ENCODE measurements at places on chromosomes 7 and 10.
A peak's percentile ranks its signal among the peaks of the same experiment; 100 is the strongest.

DNA sequence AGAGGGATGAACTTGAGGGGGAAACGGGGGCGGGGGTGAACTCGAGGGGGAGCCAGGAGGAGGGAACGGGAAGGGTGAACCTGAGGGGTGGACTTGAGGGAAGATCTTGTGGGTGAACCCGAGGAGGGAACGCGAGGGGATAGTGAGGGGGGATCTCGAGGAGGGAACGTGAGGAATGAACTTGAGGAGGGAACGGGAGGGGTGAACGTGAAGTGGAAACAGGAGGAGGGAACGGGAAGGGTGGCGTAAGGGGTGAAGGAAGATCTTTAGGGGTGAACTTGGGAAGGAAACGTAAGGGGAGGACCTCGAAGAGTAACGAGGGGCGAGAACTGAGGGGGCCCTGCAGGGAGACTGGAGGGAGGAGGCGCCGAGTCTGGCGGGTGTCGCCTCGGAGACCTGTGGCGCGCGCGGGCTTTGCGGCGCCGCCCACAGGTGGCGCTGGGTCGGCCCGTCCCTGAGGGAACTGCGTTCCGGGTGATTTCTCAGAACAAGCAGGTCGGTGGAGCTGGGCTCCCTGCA is 651 bp downstream of the MYO3A start:
- no peak for DNase-seq

- no peak for DNase-seq
These were observed 570 bp downstream of the TBC1D12 start for GRCh38 chr10:94402843-94403379.

GRCh38 chr7:55013851-55014250 is 5.0 kb upstream of the EGFR start:
- DNase-seq, result no peak

DNA sequence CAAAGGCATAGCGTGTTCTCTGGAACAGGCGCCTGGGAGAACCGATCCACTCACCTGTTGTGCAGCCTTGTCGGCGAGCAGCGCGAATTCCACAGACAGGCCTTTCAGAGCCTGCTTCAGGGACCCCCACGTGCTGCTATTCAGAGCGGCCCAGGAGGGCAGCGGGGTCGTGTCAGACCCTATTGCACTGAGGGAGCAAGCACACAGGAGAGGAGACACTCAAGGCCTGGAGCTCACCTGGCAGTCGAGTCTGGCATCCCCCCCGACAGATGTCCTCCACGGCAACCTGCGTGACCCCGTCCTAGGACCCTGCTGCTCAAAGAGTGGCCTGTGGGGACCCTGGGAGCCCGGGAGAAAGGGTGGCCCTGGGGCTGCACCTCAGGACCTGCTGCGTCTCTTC is 21.1 kb downstream of the NUDT1 start:
- no peak for DNase-seq

GRCh38 chr7:1883031-1883761 is 213.1 kb downstream of the ELFN1 start:
- no peak for DNase-seq

GRCh38 chr7:112770051-112770450 is 20.1 kb downstream of the TMEM168 start:
- DNase-seq, result no peak

DNA sequence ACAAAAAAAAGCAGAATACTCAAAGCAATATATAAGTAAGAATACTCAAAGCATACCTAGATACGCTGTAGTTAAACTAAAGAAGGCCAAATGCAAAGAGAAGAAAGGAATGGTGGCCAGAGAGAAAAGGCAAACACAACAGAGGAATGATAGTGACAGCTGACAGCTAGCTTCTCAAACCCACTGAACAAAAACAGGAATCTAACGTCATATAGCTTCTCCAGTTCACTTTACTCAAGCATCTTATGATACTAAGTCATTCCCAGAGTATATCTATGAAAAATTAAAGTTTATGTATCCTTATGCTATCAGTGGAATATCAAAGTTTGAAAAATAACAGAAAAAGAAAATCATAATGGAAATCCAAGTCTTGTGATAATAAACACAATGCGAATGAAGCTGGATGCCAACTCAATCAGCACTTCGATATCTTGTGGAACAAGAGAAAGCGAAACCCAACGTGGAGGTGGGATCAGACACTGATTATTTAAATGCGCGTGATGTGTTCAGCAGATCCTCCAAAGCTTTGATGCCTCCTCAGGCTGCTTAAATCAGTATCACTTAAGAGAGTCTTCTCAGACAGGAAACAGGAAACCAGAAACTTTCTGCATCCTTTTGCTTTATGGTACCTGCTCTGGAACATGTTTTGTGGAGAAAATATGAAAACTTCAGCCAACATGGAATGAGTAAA is 102.8 kb downstream of the PIP4K2A start:
- peak; percentile 79 for DNase-seq

DNA sequence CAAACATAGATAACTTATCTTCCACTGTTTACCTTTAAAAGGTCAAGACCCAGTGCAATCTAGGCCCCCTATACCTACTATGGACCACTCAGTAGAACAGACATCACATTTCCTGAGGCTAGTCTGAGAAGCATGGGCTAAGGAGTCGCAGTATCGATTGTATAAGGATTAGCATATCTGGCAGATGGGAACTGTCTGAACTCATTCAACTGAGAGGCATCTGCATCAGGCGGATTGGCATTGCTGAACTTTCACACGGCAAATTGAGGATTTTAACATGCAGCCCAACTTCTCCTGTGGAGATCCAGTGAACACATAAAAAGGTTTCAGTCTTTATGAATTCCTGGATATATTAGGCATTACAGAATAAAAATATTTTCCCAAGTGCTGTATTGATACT is 89.1 kb upstream of the LRGUK start:
- no peak for DNase-seq

GRCh38 chr7:4144172-4144701 is 537.9 kb upstream of the FOXK1 start:
- DNase-seq, result no peak

DNA sequence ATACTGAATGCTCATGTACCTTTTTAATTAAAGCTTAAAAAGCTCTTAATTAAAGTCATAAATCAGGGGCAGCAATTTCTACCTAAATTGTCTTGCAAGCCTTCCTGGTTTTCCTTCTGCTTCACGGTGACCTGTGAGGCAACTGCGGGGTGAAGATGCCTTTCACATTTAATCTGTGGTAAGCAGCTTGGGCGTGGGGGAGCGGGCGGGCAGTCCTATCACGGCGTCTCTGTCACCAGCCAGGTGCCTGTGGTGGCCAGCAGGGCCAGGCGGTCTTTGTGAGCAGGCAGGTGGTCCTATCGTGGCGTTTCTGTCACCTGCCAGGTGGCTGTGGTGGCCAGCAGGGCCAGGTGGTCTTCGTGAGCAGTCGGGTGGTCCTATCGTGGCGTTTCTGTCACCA is 269.2 kb upstream of the PPP2R2D start:
- DNase-seq, result no peak

GRCh38 chr10:123621916-123622315 is 44.2 kb upstream of the GPR26 start:
- no peak for DNase-seq

- DNase-seq, result no peak
These were observed 117.9 kb downstream of the HIPK2 start for GRCh38 chr7:139659922-139660316.

DNA sequence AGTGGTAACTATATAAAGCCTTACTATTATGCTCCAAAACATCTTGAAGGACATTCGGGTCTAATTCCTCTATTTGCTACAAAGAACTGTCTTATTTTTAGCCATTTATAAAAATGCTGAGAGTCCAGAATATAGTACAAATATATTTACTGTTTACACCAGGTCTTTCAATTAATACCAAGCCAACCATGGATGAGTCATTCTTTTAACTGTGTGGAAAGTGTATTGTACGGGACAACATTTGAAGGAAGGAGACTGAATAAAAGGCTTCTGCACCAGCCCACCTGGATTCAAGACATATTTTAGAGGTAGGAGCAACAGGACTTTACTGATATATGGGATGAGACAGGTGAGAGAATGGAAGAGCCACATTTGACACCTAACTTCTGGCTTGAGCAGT is 35.4 kb downstream of the MASTL start:
- no peak for DNase-seq

GRCh38 chr7:154484406-154484805 is 432.2 kb downstream of the DPP6 start:
- DNase-seq, result no peak

- DNase-seq, result no peak
These were observed 83.0 kb upstream of the ATP6V0A4 start for GRCh38 chr7:138880881-138881578.

- DNase-seq, result no peak
These were observed 442.1 kb upstream of the NRP1 start for GRCh38 chr10:33776419-33777070.

DNA sequence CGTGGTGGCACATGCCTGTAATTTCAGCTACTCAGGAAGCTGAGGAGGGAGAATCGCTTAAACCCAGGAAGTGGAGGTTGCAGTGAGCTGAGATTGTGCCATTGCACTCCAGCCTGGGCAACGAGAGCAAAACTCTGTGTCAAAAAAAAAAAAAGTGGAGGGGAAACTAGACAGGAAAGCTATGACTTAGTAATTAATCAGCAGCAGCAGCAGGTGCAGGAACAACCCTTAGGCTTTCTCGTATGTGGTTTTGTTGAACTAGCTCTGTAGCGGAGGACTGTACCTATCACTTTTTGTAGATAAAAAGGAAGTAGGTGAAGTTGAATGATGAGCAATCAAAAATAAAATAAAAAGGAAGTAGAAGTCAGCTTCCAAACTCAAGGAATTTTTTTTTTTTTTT is 76.9 kb upstream of the KMT2C start:
- no peak for DNase-seq

GRCh38 chr7:28408105-28408959 is 4.0 kb upstream of the CREB5 start:
- DNase-seq, result peak; percentile 18

- no peak for DNase-seq
These were observed 48.8 kb upstream of the CHST15 start for GRCh38 chr10:124142006-124142739.

GRCh38 chr10:119940487-119940886 is 48.0 kb downstream of the SEC23IP start:
- no peak for DNase-seq

GRCh38 chr10:61592581-61592980 is 70.1 kb upstream of the CABCOCO1 start:
- DNase-seq, result no peak

DNA sequence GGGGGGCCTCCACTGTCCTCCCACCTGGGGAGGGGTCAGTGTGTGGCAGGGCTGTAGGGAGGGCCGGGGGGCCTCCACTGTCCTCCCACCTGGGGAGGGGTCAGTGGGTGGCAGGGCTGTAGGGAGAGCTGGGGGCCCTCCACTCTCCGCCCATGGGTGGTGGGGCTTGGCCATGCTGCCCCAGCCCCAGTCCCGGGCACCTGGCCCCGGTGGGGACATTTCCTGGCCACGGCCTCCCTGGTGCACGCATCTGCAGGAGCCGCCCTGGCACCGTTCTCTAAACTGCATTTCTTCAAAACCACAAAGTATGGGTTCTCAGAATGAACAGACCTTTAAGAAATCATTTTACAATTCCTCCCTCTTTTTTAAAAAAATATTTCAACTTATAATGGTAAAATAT is 89.3 kb upstream of the PDGFA start:
- peak; percentile 12 for DNase-seq

- no peak for DNase-seq
These were observed 1.9 kb downstream of the PLA2G12B start for GRCh38 chr10:72952642-72953158.

- no peak for DNase-seq
These were observed 155.5 kb downstream of the SPAG6 start for GRCh38 chr10:22500656-22501340.

DNA sequence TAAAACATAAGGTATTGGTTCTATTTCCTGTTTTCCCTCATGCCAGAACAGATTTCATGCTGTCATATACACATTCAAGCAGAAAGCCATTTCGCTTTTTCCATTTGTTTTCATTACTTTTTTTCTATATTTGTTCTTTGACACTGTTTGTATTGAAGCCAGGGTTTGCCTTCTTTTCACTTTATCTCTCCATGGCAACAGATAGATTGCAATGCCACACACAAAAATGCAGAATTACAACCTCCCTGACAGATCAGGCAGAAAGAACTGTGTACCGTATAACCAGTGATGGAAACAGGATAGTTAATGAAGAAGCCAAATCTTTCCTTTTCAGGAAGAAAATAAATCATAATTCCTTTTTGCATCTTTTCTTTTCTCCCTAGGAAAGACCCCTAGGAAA is 103.0 kb upstream of the PCGF5 start:
- no peak for DNase-seq

- DNase-seq, result no peak
These were observed 650.4 kb downstream of the NXPH1 start for GRCh38 chr7:9083837-9084236.

DNA sequence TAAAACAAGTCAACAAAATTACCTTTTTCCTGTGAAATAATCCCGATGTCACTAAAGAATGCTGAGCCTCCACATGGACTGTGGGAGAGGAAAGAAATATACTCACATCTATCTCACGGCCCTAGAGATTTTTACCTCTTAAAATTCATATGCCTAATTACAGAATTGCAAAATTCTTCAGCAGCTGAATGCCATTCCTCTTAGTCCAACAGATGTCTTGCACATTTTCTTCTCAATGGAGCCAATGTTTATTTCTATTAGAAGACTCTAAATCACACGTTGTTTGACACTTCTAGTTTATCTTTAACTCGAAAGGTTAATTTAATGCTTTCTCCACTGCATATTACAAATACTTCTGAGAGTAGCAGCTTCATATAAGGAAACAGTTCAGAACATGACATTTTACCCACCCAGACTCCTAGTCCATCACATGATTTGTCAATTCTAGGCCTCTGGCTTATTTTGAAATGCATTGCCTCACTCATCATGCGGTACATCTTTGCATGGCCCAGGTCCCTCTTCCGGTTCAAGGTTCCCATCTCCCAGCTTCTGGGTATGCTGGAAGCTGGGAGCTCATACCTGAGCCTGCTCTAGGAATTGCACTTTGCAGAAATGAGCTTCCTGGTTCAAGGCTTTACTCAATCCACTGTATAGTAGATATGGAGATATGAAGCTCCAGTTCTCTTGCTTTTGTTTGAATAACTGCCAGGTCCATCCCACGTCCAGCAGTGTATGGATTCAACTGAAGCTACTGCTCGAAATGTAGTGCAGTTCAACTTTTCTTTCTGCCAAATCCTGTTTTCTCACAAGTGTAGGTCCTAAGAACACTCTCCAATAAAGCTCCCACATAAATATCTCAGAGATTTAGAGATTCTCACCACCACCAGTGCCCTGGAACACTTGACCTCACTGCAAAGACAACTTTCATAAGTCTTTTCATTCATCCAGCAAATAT is 306.2 kb downstream of the GPR37 start:
- DNase-seq, result no peak

DNA sequence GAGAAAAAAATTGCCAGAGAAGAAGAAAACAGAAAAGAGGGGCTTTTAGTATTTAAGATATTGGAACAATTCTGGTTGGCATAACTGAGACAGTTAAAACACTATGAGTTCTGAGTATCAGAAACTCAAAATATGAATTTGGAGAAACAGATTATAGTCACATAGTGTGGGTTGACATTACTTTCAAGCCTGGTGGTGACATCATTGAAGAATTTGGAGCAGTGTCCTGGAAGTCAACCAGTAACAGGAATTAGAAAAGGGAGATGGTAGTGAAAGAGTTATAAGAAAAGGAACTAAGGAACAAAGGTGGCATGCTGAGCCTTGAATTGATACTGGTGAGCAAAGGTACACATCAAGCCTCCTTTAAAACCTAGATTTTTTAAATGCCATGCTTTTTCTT is 88.2 kb downstream of the ZNF438 start:
- DNase-seq, result no peak

GRCh38 chr10:6117711-6118110 is 28.9 kb downstream of the RBM17 start:
- no peak for DNase-seq

All from CD4-positive, alpha-beta T cell treated with Interleukin-15 for 1 hour (primary cell).